GM12864 (cell line): ENCODE measurements at places on chromosomes 4 and X.
A peak's percentile ranks its signal among the peaks of the same experiment; 100 is the strongest.

- no peak for DNase-seq
Measured at GRCh38 chrX:24426921-24427746, 38.0 kb upstream of the PDK3 start.

- no peak for DNase-seq
Measured at GRCh38 chr4:105911426-105911825, 16.2 kb downstream of the NPNT start.

DNA sequence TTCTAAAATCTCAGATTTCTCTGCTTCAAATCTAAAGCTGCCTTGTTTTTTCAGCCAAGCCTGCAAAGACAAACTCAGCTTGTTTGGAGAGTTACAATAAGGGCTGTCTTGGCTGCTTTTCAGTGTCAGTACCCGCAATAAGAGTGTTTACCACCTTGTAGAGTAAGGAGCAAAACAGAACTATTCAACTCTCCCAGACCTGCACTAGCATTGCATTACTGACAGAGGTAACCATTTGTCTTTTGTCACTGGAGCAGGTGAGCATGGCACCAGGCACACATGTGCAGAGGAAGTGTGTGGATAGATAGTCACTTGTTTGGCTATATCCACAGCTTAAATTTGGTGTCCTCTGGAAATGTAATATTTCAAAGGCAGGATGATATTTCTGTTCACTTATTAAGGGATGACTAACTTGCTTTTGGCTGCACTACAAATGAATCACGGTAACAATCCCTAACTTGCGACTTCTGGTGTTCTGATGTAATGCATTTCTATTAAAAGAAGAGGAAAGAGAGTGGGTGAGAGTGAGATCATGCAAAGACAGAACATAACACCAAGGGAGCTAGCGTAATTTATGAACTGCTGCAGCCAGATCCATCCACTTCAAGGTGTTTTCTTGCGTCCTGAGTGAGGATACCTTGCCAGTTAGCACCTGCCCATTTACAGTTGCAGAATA is 38.6 kb downstream of the PTCHD1 start:
- no peak for DNase-seq

GRCh38 chrX:100328351-100328750 is 81.7 kb downstream of the PCDH19 start:
- no peak for DNase-seq

- no peak for DNase-seq
Measured at GRCh38 chr4:174314770-174315169, 31.1 kb downstream of the CEP44 start.

GRCh38 chr4:149845743-149846142 is 30.1 kb upstream of the IQCM start:
- DNase-seq = no peak

DNA sequence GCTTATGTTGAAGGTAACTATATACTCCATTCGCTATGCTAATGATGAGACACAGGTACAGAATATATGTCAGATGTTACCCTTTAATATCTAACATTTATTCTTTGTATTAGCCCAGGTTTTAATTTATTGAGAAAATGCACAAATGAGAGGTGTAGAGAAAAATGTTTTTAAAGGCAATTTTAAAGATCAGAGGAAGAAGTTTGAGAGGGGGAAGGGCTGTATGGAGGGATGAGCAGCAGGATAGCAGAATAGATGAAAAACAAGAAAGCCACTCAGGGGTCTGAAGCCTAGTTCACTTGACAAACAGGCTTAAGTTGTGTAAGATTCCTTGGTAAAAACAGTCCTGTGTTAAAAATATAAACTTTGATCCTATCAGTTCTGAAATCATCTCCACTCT is 3.7 kb downstream of the MAB21L2 start:
- no peak for DNase-seq

DNA sequence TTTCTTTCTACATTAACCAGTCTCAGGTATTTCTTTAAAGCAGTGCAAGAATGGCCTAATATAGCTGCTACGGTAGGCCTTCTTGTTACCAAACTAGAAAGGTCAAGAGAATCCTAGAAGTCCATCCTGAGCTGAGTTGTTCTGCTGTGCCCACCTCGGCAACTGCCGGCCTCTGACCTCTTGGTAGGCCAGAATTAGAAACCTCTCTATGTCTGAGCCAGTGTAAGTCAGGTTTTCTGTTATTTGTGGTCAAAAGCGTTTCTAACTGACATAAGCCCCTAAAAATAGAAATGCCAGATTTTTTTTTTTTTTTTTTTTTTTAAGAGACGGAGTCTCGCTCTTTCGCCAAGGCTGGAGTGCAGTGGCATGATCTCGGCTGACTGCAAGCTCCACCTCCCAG is 43.1 kb downstream of the SOWAHB start:
- peak; percentile 21 for DNase-seq

GRCh38 chr4:1721666-1722550 is 587 bp downstream of the TACC3 start:
- no peak for DNase-seq

DNA sequence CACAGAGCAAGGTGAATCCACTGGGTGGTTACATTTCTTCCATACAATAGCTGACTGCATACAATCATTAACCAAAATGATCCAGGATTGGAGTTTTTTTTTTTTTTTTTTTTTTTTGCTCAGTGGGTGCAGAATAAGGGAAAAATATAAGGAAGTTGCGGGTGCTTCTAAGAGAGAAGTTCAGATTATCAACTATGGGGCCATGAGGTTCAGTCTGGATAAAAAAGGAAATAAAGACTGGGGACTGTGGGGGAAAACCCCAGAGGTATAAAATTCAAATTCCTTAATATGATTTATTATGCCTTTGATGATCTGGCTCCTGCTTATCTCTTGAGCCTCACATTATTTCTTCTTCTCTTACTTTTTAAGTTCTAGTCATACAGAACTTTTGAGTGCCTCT is 5.9 kb upstream of the EIF1AX start:
- no peak for DNase-seq

DNA sequence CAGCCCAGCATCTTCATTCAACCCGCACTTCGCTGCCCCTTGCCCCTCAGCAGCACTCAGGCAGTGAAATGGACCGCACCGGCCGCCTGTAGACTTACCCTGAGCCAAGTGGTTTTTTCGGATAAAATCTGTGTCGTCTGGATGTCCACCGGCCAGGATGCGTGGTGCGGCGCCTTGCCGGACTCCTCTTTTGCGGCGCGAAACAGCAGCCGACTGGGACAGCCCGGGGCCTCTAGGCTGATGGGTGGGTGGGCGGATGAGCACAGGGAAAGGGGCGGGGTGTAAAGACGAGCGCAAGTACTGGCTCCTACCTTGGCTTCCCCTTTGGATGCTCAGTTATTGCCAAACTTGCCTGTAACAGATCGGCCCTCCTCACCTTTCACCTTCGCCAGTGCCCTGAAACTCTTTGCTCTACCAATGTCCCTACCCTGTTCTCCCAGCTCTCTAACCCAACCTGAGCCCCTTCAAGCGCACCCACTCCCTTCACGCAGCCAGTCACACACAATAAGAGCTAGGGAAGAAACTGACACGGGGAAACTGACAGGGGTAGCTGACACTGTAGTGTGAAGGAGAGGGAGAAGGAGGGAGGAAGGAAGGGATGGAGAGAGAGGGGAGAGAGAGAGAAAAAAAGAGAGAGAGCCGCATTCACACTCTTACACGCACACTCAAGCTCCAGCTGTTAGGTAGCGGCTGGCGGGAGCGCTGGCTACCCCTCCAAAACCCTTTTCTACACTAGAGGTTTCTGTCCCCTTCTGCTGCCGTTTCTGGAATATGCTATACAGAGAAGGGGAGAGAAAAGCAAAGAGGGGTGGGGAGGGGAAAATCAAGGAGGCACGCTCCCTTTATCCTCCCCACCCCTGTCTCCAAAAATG is 559 bp downstream of the TRPC5 start:
- DNase-seq = no peak

DNA sequence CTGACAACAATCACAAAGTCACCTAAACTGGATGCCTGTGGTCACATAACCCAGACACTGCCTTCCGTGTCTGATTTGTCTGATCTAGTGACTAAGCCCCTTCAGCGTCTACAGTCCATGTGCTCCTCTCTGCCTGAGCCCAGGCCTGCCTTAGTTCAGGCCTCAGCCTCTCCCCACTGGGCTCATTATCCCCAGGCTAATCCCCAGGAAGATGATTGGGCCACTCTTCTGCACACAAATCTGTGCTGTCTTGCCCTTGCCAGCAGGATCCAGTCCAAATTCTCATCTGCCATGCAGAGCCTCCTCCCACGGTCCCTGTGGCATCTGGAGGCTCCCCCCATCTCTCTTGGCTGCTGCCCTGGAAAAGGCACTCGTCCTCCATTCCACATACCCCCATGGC is 96.5 kb downstream of the SLC2A9 start:
- no peak for DNase-seq

DNA sequence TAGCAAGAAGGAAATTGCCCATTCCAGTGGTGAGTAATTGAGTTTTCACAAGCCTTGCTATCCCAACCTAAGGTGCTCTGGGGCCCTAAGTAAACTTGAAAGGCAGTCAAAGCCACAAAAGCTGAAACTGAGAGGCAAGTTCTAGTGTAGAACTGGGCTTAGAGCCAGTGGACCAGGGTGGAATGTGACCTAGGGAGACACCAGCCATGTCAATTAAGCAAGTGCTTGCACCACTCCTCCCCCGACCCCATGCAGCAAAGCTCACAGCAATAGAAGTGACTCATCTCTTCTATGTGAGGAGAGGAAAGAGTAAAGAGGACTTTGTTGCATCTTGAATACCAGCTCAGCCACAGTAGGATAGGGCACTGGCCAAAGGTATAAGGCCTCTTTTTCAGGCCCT is 486.1 kb upstream of the POU3F4 start:
- DNase-seq = no peak

- DNase-seq = no peak
Measured at GRCh38 chrX:139864640-139865039, 68.2 kb downstream of the ATP11C start.

GRCh38 chr4:147844781-147845180 is 112.9 kb downstream of the ARHGAP10 start:
- DNase-seq = no peak

- DNase-seq = no peak
Measured at GRCh38 chr4:186604124-186604807, 48.9 kb upstream of the MTNR1A start.

- no peak for DNase-seq
Measured at GRCh38 chr4:3010998-3011397, 47.6 kb downstream of the GRK4 start.

DNA sequence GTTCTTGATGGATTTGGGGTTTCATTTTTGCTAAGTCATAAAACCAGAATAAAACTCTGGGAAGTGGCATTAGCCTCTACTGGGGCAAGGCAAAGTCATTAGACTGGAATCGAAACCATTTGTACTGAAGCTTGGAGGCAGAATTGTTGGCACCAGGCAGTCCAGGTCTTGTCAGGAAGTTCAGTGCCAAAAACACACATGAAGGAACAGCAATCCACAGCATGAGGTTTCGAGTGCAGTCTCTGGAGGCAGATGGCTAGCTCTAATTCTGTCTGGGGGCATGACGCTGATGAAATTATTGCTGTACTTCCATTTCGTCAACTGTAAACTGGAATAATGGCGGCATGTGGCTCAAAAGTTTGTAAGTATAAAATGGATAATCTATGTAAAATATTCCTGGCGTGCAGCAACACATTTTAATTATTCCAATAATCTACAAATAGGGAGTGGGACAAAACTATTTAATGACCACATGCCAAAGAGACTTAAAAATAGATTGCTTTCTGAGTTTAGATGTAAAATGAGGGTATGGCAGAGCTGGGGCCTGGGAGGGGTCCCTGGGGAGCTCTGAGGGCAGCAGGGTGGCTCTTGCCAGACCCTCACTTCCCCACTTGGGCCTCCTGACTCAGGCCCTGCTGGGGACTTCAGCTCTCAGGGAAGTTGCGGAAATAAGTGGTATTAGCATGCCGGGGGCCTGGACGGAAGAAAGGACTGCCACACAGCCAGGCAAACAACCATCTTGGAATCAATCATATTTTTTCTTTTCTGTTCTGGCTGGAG is 18.8 kb upstream of the CENPU start:
- no peak for DNase-seq

- no peak for DNase-seq
Measured at GRCh38 chr4:48329976-48330375, 11.4 kb upstream of the SLAIN2 start.

DNA sequence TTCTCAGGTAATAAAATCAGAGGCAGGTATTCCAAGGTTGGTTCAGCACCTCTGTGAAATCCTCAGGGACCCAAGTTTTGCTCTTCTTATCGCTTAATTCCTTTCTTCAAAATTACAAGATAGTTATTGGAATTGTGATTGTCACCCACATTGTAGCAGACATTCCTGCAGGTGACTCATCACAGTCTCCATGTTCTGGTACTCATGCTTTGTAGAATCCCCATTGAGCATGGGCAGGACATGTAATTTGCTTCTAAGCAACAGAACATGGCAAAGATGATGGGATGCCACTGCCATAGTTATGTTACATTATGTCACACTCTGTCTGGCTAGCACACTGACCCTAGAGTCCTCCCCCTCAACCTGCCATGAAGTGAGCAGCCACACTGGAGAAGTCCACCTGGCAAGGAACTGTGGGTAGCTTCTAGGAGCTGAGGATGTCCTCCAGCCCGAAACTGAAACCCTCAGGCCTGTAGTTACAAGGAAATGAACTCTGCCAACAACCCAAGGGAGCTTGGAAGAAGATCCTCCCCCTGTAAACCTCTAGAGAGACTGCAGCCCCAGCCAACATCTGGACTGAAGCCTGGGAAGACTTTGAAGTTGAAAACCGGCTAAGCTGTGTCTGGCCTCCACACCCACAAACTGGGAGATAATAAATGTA is 58.3 kb upstream of the GUCY1A1 start:
- DNase-seq = no peak

DNA sequence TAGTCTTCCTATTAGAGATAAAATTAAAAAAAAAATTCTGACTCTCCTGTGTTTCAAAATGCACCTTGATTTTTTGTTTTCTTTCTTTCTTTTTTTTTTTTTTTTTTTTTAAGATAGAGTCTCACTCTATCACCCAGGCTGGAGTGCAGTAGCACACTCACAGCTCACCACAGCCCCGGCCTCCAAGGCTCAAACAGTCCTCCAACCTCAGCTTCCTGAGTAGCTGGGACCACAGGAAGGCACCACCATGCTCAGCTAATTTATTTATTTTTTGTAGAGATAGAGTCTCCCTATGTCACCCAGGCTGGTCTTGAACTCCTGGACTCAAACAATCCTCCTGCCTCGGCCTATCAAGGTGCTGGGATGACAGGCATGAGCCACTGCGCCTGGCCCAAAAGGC is 41.1 kb upstream of the TMEM184C start:
- no peak for DNase-seq

DNA sequence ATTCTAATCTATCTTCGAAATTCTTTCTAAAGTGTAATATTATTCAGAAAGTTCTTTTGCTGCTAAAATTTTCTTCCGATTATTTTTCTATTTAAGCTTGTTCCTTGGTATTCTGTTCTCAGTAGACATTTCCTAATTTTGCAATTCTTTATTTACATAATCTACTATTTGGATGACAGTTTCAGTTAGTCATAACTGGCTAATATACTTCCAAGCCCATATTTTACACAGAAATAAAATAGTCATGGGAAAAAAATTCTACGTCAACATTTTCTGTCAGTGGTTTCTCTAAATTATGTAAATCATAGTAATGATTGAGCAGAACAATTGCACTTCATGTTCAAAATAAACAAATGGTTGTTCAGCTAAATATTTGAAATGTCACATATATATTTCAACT is 178.0 kb upstream of the ANKRD50 start:
- DNase-seq = no peak

GRCh38 chr4:123788577-123788976 is 392.0 kb downstream of the SPRY1 start:
- no peak for DNase-seq
